ENCODE measurements at places on chromosomes 16 and 17.

DNA sequence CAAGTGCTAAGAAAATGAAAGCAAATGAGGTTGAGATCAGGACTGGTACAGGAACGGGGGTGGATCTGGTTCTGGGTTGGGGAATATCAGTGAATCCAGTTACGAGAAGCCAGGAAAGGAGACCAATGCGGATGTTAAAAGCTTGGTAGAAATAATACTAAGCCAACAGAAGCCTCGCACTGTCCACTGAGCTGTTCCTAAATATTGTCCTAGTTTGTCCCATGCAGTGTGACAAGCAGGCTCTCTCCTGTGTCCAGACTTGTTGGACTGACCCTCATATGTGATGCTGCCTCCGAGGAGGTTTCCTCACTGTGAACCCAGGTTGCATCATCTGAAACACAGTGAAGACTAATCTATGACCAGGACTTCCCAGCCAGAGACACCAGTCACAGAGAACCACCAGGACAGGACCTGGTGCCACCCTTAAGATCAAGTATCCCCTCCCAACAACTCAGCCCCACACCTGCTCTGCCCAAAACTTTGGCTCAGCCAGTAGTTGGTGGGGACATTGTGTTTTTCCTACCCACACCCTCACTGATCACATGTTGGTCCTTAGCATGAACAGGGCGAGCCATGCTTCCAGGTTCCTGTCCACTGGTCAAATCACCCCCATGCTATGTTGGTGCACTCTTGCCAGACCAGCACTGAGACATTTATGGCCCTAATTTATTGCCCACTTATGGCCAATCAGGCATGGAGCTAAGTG, 32.7 kb upstream of the SCNN1B start:
- no peak overlapping the region for H3K4me3 ChIP-seq
- H3K27me3 ChIP-seq: no peaks in the 10 kb centered on the region
- no peaks in the 10 kb centered on the region for H3K36me3 ChIP-seq
- H3K4me1 ChIP-seq: no peaks in the 10 kb centered on the region

DNA sequence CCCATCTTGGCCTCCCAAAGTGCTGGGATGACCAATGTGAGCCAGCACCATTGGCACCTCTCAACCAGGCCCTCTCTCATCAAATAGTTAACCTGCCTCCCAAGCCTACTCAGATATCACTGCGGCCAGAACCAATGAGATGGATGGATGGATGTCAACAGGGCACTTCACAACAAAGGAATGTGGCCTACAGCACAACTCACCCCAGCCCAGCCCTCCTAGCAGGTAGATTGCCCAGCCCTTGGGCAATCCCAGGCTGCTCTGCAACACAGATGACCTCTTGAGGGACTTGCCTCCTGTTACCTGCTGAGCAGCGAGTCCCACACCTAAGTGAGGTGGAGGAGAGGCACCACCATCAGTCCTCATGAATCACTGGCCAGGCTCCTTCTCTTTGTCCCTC, 22.6 kb upstream of the KIFC3 start:
- H3K27ac ChIP-seq: no peak overlapping the region
- DNase-seq: no peak
- no peak overlapping the region for H3K4me3 ChIP-seq
- no peaks in the 10 kb centered on the region for H3K4me1 ChIP-seq
- H3K27me3 ChIP-seq: peaks cover 37% of the 10 kb centered on the region

GRCh38 chr17:37475731-37476420, 13.8 kb upstream of the DUSP14 start:
- H3K27me3 ChIP-seq: no peaks in the 10 kb centered on the region
- DNase-seq: no peak
- H3K4me1 ChIP-seq: peaks cover 5% of the 10 kb centered on the region
- no peak overlapping the region for H3K4me3 ChIP-seq
- H3K36me3 ChIP-seq: peaks cover 22% of the 10 kb centered on the region

DNA sequence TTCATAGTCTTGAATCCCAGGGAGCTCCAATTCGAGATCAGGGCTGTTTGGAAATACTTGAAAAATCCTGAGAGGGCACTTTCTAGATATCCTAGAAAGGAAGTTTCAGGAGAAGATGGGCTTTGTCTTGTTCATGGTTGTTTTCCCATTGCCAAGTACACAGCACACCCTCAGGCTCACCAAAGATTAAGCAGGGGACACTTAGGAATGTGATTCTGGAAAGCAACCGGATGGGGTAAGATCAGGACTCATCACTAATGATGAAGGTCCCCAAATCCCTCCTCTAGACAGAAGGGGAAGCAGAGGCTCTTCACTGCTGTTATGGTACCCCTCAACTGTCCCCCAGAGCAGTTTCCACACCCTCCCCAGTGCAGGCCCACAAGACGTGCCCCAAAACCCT, 40.7 kb downstream of the VAC14 start:
- peak overlapping the region; percentile 90 for H3K27ac ChIP-seq
- peaks cover 10% of the 10 kb centered on the region for H3K36me3 ChIP-seq
- no peak for DNase-seq
- no peaks in the 10 kb centered on the region for H3K27me3 ChIP-seq

- peak overlapping the region; percentile 54 for H3K27ac ChIP-seq
- peaks cover 51% of the 10 kb centered on the region for H3K4me1 ChIP-seq
- no peaks in the 10 kb centered on the region for H3K27me3 ChIP-seq
Observed at GRCh38 chr17:50055055-50055425, 870 bp upstream of the ITGA3 start.

- no peaks in the 10 kb centered on the region for H3K27me3 ChIP-seq
- H3K27ac ChIP-seq: no peak overlapping the region
- H3K4me3 ChIP-seq: no peak overlapping the region
- no peaks in the 10 kb centered on the region for H3K4me1 ChIP-seq
- no peak for DNase-seq
Observed at GRCh38 chr16:86533767-86534351, 21.2 kb downstream of the MTHFSD start.

DNA sequence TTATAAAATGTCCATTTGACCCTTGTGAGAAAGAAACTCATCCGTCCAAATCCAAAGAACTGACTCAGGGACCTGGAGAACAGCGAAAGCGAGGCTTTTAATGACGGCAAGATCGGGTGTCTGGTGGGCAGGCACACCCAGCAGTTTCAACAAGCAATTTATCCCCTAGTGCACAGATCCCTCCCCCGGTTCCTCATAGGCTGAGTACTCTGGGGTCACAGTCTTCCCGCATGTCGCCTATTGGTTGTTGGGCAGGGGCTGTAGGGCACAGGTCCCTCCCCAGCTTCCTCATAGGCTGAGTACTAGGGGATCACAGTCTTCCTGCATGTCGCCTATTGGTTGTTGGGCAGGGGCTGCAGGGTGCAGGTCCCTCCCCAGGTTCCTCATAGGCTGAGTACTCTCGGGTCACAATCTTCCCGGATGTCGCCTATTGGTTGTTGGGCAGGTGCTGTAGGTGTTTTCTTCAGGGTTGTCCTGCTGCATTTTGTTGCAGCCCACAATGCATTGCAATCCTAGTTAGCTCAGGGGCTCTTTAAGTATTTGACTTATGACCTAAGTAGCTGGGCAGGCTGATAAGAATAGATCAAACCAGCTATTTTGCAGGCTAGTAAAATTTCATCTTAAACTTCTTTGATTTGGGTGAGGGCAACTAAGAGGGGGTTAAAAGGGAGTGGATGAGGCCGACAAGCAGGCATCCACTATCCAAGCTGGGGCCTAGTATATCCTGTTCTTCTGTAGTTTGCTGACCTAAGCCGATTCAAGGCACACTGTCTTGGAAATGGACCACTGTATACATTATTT, 3.6 kb upstream of the UTS2R start:
- H3K36me3 ChIP-seq: no peaks in the 10 kb centered on the region
- H3K27ac ChIP-seq: no peak overlapping the region
- H3K4me3 ChIP-seq: no peak overlapping the region
- DNase-seq: peak; percentile 11
- H3K4me1 ChIP-seq: no peaks in the 10 kb centered on the region

GRCh38 chr16:71880176-71880575, 3.8 kb downstream of the ZNF821 start:
- peaks cover 2% of the 10 kb centered on the region for H3K4me1 ChIP-seq
- DNase-seq: no peak
- H3K36me3 ChIP-seq: peaks cover 19% of the 10 kb centered on the region
- no peak overlapping the region for H3K27ac ChIP-seq
- H3K27me3 ChIP-seq: no peaks in the 10 kb centered on the region

DNA sequence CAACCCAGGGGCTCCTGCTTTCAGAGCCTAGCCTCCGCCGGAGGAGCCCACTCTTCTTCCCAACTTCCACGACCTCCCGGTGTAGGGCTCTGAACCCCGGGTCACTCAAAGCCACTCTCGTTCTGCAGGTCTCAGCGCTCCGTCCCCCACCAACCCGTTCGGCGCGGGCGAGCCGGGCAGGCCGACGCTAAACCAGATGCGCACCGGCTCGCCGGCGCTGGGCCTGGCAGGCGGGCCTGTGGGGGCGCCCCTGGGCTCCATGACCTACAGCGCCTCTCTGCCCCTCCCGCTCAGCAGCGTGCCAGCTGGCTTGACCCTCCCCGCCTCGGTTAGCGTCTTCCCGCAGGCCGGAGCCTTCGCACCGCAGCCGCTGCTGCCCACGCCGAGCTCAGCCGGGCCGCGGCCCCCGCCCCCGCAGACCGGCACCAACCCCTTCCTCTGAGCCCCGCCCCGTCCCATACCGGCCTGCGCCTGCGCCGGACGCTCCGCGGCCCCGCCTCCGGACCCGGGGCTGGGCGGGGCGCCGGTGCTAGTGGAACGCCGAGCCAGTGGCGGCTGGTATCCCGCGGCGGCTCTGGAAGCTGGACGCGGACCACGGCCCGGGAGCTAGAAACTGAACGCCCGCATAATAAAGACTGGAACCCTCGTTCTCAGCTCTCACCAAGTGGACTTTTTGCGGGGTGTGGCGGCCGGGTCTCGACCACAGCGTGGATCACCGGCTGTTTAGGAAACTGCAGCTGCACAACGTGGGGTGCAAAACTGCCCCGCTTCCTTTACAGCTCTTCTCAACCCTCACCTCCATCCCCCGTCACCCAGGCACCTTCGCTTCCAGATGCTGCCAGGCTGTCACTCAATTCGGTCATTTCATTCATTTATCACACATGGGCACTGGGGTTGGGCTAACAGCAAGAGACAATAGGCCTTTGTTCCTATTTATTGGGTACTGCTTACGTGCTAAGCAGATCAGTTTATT, 5.0 kb upstream of the SPATA20 start:
- H3K4me3 ChIP-seq: peak overlapping the region; percentile 65
- H3K4me1 ChIP-seq: peaks cover 14% of the 10 kb centered on the region
- DNase-seq: peak; percentile 69
- H3K36me3 ChIP-seq: no peaks in the 10 kb centered on the region

GRCh38 chr17:80738020-80738808, 193.6 kb downstream of the RPTOR start:
- H3K4me1 ChIP-seq: peaks cover 4% of the 10 kb centered on the region
- H3K36me3 ChIP-seq: peaks cover 5% of the 10 kb centered on the region
- H3K27me3 ChIP-seq: no peaks in the 10 kb centered on the region
- H3K27ac ChIP-seq: no peak overlapping the region
- no peak for DNase-seq
- no peak overlapping the region for H3K4me3 ChIP-seq

DNA sequence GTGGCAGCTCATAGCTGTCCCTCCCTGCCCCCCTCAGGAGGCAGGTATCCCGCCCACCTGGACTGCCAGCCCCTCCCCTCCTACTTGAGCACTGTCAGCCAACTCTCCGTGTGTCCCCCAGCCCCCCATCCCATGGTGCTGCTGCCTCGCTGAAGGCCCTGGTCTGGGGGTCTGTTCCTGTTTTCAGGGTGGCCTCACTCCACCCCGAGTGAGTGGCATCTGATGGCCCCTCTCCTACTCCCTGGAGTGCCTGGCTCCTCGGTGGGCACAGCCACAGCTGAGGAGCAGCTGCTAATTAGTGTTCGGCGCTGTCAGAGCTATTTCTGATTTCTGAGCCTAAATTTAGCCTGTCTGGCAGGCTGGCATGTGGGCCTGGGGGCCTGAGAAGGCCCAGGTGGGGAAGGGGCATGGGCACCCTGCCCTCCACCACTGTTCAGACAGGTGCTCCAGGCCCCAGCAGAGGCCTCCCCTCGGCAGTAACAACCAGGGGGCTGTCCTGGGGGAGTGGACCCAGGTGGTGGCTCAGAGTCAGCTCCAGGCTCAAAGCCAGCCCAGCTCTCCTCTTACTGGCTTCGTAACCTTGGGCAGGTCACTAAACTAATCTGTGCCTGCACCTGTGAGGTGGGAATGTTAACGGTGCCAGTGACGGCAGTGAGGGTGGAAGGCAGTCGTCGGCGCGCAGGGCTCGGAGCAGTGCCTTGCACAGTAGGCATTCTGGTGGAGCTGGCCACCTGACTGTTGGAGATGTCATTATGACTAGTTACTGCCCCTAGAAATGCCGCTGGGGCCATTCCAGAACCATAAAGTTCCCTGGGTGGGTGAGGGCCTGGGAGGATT, 6.5 kb downstream of the FMNL1 start:
- H3K4me3 ChIP-seq: no peak overlapping the region
- peak overlapping the region; percentile 88 for H3K27ac ChIP-seq
- no peaks in the 10 kb centered on the region for H3K27me3 ChIP-seq
- peaks cover 40% of the 10 kb centered on the region for H3K4me1 ChIP-seq

DNA sequence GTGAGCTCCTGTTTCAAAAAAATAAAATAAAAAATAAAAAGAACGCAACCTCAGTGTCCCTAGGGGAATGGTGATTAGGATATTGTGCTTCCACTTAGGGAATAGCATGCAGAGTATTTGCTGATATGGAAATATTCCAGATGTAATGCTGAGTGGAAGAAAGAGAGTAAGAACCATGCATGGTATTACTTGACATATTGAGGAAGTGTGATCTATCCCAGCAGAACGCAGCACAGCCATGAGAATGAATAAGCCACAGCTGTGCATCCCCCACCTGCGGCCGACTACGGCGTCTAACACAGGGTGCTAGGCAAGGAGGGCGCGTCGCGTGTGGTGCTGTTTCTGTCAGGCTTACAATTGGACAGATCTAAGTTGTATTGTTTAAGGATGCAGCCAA, 49.5 kb downstream of the FOXK2 start:
- peaks cover 4% of the 10 kb centered on the region for H3K4me1 ChIP-seq
- no peak overlapping the region for H3K27ac ChIP-seq
- H3K27me3 ChIP-seq: no peaks in the 10 kb centered on the region

DNA sequence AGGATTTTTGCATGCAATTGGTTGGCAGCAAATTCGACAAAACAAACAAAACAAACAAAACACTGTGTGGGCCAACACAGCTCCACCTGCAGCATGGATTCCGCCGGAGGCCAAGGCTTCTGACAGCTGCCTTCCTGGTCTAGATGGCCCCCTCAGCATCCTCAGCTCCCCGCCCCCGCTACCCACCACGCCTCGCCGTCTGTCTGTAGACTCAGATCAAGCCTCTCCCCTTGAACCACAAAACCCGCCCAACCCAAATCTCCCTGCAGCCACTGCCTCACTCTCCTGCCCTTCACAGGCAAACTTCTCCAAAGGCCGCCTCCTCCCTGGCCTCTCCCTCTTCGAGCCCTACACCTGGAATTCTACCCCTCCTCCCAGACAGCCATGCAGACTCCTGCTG, 57.9 kb downstream of the RTN4RL1 start:
- no peak for DNase-seq
- no peaks in the 10 kb centered on the region for H3K36me3 ChIP-seq
- H3K27me3 ChIP-seq: peaks cover 56% of the 10 kb centered on the region
- no peak overlapping the region for H3K27ac ChIP-seq
- peaks cover 3% of the 10 kb centered on the region for H3K4me1 ChIP-seq
